Right atrium auricular region (tissue), 2 donors: ENCODE measurements at places on chromosomes 12 and 14. TPM values are rescaled to one million over a fixed set of nuclear protein-coding genes. Genes with fewer than 3 reads are reported as not detected.

The TAMALIN gene
- total RNA-seq, result 17.6 TPM

The LRFN5 gene
- 0.26 TPM for total RNA-seq

GRCh38 chr12:5310151-5310550 lies 121.8 kb upstream of the NTF3 start:
- DNase-seq, result no peak

DNA sequence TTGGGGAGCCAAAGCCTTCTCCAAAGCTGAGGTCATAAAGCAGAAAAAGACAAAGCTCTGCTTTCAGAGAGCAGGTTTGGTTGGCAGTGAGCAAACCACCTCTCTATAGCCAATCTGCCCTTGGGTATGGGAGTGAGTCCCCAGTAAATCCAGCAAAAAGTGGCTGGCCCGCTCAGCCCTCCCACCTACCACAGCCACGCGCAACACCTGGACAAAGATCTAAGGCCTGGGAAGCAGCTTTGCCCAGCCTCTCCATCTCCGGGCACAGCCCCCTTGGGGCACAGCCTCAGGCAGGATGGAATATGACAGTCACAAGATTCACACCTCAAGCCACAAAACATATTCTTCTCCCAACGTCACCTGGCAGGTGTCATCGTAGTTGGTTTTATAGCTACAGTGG lies 211.7 kb upstream of the EEA1 start:
- DNase-seq, result no peak

GRCh38 chr12:30835216-30835615 lies 80.5 kb upstream of the CAPRIN2 start:
- no peak for DNase-seq

DNA sequence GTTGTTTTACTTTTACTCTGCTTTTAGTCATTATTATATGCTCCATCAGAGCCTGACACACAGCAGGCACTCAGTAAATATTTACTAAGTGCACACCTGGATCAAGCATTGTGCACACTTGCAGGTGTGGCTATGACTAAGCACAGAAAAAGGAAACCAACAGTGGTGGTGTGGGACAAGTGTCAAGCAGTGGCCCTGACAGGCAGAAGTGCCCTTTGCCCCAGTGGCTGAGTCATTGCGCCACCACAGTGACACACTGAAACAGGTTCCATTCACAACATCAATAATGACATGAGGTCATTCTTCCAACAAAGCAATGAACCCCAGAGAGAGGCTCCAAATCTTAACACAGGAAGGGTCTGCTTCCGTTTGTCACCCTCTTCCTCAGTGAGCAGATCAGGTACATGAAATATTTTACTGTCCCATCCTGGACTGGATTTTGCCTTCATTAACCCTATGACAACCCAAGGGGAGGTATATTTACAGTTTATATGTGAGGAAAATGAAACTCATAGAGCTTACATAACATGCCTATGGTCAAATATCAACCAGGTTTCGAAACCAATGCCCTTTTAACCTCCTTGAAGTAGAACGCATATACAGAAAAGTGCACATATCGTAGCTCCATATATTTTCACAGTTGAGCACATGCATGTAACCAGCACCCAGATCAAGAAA lies 82.6 kb upstream of the GTF2A1 start:
- DNase-seq, result no peak

GRCh38 chr12:67772267-67773169 lies 124.0 kb downstream of the DYRK2 start:
- DNase-seq, result no peak

DNA sequence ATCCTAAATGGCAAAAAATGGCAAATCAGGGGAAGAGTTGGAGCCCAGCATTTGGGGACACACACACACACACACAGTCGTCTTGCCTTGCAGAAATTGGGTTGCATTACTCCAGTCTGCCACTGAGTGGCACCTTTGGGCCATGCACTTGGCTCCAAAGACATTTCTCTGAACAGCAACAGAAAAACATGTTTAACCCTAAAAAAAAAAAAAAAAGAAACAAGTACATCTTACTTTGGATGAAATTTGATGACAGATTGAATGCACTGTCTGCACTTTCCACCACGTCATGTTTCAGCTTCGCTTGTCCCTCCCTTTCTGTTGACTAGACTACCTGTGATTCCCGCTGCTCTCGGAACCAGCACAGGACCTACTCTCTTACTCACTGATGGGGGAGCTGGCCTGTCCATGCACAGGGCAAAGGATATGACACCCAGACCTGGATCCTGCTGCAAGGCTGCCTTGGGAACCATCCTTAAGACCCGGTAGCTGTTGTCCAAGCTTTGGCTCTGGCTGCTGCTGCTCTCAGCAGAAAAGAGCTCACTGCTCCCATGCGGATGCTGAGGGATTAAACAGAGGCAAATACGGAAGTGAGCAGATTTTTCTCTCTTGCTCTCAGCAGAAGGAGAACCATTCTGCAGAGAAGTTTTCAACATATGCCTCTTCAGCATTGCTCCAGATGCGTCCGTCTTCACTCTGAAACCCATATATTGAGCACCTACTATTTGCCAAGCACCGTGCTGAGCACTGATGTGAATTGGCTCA lies 376.8 kb downstream of the DPF3 start:
- DNase-seq, result peak; percentile 72

GRCh38 chr12:55748230-55748993 lies 5.5 kb downstream of the GDF11 start:
- no peak for DNase-seq

The TPPP2 gene
- total RNA-seq, result not detected

DNA sequence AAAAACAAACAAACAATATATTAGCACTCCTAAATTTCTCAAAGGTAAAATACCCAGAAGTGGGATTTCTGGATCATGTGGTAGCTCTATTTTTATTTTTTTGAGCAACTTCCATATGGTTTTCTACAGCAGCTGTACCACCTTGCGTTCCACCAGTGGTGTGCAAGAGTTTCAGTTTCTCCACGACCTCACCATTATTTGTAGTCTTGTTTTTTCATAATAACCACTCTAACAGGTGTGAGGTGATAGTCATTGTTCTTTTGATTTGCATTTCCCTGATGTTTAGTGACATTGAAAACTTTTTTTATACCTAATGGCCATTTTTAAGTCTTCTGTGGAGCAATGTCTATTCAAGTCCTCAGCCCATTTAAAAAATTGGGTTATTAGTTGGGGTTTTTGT lies 127.3 kb upstream of the SLC38A2 start:
- no peak for DNase-seq

DNA sequence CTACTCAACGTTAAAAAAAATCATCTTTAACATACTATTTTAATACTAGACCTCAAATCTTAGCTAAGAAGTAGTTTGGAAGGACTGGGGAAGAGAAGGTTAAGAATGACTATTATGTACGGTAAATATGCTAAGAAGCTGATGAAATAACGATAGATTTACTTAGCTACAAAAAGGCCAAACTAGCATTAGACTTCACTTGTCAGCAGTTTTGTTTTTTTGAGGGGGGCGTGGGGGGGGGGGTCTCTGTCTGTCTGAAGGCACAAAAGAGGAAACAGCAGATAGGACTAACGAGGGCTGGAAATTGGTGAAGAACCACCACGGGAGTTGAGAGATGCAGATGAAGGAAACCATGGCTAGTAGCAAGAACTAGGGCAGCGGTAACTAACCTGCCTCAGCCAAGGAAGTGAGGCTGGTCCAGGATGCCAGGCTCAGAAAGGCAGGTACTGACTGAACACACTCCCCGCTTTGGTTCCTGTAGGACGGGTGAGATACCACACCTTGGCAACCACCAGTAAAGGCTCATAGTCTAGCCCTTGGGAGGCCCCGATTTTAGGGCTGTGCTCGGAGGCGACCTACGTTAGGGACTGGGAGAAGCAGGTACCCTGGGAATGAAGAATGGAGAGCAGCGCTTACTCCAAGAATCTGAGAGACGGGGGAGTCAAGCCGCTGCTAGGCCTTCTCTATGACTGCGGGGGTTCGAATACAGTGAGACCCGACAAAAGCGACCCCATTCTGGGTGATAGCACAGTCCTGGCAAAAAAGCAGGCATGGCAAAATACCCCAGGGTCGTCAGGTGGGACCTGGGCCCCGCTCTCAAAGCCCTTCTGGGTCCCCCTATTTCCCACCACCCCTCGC lies 675 bp downstream of the NEDD8 start:
- no peak for DNase-seq

The RAD51B gene
- 1.5 TPM for total RNA-seq

The NEDD8 gene
- 184 TPM for total RNA-seq

GRCh38 chr14:35234012-35234805 lies 58.0 kb upstream of the PSMA6 start:
- no peak for DNase-seq

GRCh38 chr14:100712490-100712889 lies 14.2 kb upstream of the DLK1 start:
- no peak for DNase-seq

The SIX1 gene
- total RNA-seq, result not detected

GRCh38 chr14:96119947-96120346 lies 80.8 kb downstream of the C14orf132 start:
- no peak for DNase-seq

DNA sequence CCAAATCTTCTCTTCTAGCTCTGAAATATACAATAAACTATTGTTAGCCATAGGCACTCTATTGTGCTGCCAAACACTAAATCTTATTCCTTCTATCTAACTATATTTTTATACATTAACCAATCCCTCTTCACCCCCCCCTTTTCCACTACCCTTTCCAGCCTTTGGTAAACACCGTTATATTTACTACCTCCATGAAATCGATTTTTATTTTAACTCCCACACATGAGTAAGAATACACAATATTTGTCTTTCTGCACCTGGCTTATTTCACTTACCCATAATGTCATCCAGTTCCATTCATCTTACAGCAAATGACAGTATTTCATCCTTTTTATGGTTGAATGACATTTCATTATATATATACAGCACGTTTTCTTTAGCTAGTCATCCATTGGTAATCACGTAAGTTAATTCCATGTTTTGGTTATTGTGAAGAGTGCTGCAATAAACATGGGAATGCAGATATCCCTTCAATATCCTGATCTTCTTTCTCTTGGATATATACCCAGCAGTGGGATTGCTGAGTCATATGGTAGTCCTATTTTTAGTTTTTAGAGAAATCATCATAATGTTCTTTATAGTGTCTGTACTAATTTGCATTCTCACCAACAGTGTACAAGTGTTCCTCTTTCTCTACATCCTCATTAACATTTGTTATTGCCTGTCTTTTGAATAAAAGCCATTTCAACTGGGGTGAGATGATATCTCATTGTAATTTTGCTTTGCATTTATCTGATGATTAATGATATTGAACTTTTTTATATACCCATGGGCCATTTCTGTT lies 34.2 kb upstream of the PLBD1 start:
- DNase-seq, result no peak

The SLC2A14 gene
- not detected for total RNA-seq

The RNASE7 gene
- total RNA-seq, result not detected

GRCh38 chr12:1822699-1823098 lies 2.3 kb downstream of the LRTM2 start:
- DNase-seq, result no peak

DNA sequence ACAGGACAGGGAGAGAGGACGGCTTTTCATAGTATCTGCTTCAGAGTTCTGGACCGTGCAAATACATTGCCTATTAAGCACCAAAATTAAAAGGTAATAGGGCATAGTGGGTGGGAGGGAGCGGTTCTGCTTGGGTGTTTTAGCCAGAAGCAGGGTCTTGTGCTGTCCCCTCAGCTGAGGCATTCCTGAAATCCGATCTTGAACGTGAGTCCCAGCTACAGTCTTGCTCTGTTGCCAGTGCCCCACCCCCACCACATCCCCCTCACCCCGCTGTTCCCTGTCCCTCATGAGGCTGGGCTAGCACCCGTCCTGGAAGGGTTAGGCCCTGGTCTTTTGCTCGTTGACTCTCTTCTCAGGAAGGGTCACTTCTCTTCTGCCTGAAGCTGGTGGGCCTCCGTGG lies 48.6 kb downstream of the AACS start:
- no peak for DNase-seq
